ENCODE measurements at places on chromosomes 5 and 9. TPM values are rescaled to one million over a fixed set of nuclear protein-coding genes. Genes with fewer than 3 reads are reported as not detected.

TMOD1 gene
- 0.16 TPM for total RNA-seq

MYMK gene
- total RNA-seq, result not detected

PCDHGA3 gene
- 1.9 TPM for total RNA-seq

GABRA1 gene
- total RNA-seq, result not detected

DAB2IP gene
- total RNA-seq, result 4.4 TPM

DMGDH gene
- 5.1 TPM for total RNA-seq

CAMK2A gene
- total RNA-seq, result 0.47 TPM

GPX3 gene
- total RNA-seq, result 14.9 TPM

SURF6 gene
- 8.1 TPM for total RNA-seq

RXFP3 gene
- not detected for total RNA-seq

ANKRD31 gene
- total RNA-seq, result 0.09 TPM

Data from bronchial smooth muscle cell (primary cell).